ENCODE measurements at places on chromosomes 4 and X.
A peak's percentile ranks its signal among the peaks of the same experiment; 100 is the strongest.

DNA sequence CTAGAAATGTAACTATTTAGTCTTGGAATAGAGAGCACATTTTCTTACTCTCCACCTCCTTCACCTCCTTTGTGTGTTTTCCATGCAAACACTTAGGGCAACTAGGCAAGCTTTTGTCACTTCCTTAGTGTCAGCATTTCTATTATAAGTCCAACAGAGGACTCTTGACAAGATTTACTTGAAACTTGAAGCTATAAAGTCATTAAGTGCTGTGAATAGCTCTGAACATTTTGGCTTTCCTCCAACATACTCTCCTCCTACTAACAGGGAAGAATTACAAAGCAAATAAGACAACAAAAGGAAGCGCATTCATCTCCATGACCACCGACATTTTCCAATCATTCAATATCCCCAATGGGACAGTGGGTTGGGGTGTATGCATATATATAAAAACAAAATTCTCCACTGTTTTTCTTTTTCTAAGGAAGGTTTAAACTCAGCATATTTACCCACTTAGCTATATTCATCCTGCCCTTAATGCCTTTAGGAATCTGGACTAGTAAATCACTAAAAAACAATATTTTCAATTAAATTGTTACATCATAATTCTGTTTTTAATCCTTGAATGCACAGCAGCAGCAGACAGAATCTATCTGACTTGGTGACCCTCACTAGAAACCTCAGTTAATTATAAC is 264.6 kb downstream of the SNCA start:
- peak; percentile 33 for DNase-seq

DNA sequence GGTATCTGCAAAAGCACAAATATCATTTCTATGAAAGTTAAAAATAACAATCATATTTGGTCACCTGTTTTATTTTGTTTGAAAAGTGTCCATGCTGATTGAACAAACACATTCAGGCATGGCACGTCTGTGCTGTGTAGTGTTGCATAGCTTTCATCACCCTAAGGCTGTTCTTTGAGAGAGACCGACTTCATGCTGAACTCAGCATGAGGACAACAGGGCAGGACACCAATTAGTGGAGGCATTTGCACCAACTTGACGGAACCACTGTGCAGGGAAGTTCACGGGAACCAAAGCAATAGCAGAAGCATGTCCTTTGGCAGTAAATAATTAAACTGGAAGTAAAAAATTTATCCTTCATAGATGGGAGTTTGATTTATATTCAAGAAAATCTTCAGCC is 158.4 kb upstream of the SLC7A11 start:
- no peak for DNase-seq

- DNase-seq = peak; percentile 0
Observed at GRCh38 chr4:92305148-92305877, 1.5 kb downstream of the GRID2 start.

DNA sequence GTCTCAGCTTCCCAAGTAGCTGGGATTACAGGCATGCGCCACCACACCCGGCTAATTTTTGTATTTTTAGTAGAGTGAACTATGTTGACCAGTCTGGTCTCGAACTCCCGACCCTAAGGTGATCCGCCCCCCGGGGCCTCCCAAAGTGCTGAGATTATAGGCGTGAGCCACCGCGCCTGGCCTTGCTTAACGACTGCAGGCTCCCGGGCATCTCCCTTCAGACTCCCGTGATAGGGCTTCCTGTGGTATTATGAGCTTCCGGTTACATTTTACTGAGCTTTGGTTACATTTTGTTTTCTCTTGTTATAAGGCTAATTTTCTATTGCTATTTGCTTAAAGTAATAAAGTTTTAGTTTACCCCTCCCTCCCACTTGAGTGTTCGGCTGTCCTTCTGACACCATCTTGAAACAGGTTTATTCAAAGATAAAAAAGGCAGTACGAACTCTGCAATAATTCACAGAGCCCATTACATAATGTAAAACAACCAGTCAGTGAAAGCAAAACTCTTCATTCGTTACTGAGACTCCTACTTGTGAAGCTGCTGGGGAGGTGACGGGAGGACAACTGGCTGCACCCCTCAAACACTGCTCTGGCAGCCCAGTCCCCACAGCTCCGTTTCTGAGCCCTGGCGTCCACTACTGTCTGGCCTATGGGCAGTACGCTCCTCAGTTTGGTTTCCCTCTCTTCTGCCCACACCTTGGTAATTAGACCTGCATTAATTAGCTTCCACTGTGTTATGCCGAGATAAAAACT is 795.7 kb upstream of the SLIT2 start:
- no peak for DNase-seq

DNA sequence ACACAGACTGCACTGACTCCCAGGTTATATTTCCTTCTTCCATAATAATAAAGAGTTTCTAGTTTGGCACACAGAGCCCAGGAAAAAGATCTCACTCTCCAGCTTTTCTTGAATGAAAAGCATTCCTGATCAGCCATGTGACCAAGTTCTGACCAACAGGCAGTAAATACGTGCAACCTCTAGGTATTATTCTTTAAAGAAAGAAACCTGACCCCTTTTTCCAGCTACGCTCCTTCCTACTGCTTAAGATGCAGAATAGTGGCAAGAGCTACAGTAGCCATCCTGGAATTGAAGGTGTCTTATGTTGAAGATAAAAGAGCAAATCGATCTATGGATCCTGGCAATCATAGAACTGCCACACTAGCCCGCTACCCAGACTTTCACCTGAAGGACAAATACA is 76.7 kb downstream of the LRBA start:
- no peak for DNase-seq

DNA sequence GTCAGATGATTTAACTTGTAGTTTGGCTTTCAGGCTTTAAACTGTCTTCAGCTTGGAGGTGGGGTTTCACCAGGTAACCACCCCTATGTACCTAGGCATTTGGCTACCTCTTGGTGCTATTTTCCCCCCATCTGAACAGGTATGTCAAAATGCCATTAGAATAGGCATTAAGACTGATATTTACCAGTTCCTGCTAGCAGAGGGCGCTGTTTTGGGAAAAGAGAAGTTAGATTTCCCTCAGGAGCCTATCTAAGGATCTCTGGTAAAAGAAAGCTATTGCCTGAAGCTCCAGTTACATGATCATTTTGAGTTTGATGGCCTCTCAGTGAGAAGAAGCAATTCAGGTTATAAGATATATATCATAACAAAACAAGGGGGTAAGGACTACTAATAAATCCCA is 879.1 kb downstream of the SH3BGRL start:
- no peak for DNase-seq

DNA sequence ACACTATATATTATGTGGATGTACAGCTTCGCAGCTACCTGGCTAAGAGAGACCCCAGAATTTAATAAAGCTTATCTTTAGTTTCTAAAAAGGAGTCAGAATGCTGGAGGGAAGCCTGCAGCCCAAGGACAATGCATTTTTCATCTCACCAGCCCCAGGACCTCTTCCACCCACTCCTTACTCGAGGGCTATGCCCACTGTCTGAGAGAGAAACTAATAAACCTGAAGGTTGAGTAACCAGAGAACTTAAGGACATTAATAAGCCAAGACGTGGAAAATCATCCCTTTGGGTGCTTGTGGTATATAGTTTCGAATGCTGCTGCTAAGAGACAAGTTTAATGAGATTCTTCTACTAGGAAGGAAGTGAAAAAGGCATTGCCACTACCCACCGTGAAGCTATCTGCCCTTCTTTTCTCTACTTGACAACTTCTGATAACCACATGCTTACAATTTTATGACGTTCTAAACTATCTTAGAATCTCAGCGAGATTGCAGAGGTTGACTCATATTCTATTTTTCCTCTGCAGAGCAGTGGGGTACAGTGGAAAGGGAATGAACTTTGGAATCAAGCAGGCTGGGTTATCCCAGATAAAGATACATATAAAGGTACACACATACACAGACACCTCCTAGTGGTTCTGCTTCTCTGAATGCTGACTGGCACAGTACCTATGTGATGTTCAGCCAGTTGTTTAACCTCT is 3.3 kb downstream of the RELL1 start:
- no peak for DNase-seq

- DNase-seq = no peak
Observed at GRCh38 chrX:80223982-80224579, 196.2 kb upstream of the TENT5D start.

- DNase-seq = no peak
Observed at GRCh38 chr4:40845154-40845835, 95.5 kb downstream of the NSUN7 start.

GRCh38 chr4:23368081-23368697 is 521.7 kb downstream of the PPARGC1A start:
- DNase-seq = no peak

DNA sequence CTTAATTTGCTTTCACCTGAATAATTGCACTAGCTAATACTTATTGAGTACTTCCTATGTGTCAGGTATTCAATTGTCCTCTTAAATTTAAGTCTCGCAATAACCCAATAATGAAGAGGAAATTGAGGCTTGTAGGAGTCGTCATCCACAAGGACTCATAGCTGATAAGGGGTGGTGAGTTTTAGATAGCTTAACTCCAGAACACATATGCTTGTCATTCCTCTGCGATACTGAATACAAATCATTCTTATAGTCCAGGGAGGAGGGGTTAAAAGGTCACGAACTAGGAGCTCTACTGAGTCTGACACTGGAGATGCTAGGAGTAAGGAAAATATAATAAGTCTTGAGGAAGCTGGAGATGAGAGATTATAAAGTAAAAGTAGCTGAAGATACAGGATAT is 1.4 kb upstream of the PACRGL start:
- no peak for DNase-seq

DNA sequence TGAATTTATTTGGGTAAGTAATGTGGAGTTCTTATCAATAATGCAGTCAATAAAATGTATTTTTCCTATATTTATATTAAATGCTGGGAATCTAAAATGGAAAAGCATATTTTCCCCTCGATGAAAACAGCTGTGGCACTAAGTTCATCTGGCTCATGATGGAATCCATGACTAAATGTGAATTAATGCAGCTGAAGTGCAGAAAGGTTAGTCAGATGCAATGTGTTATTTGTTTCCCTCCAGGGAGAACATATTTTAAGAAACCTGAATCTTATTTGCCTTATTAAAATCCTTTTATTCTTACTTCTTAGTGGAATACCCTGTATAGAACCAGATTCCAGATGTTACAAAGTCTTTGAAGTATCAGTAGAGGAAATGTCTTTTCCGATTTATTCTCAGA is 247.9 kb downstream of the ARHGAP24 start:
- DNase-seq = no peak

GRCh38 chrX:108322234-108322633 is 116.0 kb downstream of the COL4A6 start:
- DNase-seq = no peak

- DNase-seq = no peak
Observed at GRCh38 chrX:7841084-7841805, 1.7 kb upstream of the VCX start.

GRCh38 chrX:123988423-123989111 is 27.1 kb downstream of the STAG2 start:
- no peak for DNase-seq

DNA sequence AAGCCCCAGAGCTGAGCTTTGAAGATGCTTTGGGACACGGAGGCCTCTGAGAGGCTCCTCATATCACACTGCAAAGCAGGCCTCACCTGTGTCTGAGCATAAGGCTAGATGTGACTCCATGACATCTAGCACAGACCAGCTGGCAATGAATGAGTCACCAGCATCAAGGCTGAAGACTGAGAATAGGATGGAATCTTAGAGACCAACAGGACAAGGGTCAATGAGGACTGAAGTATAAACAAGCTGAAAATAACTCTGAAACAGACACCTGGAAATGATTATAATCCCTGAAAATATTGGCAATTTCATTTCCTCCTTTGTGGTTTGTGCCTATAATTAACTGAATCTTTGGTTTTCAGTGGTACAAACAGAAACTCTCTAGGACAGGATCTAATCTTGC is 87.1 kb upstream of the PRPS1 start:
- no peak for DNase-seq

DNA sequence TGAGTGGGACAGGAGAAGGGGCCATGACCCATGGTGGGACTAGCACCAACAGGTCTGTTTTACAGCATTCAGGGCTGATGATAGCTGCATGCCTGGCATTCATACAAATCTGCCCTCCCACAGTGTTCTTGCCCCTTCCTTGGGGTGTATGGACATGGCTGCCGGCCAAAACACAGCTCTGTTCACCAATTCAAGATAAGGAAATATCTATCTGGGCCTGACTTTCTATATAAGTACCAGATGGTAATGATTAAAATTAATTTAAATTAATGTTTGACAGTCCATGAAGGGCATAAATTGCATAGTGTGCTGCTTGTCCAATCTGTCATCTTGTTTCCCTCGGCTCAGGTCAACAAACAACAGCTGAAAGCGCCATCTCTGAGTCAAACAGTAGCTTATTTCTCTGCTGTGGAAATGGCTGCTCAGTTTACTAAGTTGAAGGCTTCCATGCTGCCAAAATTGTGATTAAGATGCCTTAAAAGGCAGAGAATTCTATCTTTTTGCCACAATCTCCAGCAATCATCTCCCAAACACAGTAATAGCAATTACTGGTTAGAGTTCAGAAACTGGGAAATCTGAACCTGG is 67.0 kb upstream of the TSPAN7 start:
- DNase-seq = no peak

GRCh38 chr4:177461606-177462005 is 19.4 kb upstream of the AGA start:
- DNase-seq = no peak

- DNase-seq = no peak
Observed at GRCh38 chr4:41678951-41679350, 69.6 kb downstream of the PHOX2B start.

GRCh38 chr4:123479944-123480343 is 83.3 kb downstream of the SPRY1 start:
- no peak for DNase-seq

DNA sequence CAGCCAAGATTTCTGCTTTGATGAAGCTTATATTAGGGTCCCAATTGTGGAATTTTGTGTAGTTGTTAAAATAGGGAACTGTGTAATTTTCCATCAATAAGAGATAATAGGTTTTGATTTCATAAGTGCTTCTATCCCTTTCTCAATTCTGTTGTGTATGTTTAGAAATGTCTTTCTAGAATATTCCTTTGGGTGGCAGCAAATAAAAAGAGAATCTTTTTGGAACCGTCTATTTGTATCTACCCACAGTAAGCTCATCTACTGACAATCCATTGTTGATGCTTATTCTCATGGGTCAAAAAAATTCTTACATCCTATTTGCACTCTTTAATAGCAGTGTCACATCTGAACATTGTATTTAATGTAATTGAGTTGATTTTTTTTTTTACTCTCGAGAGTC is 61.7 kb downstream of the TMA16 start:
- DNase-seq = no peak

GRCh38 chr4:52704133-52704532 is 45.0 kb upstream of the USP46 start:
- no peak for DNase-seq

DNA sequence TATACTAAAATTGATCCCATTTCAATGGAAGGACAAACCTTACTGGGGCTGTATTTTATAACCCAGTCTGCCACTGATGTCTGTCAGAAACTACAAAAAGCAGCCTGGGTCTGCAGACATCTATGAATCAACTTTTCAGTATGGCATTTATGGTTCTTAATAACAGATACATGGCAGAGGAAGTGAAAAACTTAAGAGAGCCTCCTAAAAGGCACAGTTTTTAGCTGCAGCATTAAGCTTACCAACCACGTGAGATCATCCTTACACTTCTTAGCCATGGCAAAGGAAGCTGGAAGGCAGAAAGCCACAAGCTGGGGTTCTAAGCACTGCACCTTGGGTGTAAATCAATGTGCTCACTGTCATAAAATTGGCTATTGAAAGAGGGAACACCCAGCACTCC is 16.6 kb upstream of the UGT2B17 start:
- DNase-seq = no peak

Data from NCI-H2107 (cell line).